Right ventricle myocardium superior (tissue), 1 donor: ENCODE measurements at places on chromosomes 3 and 15. TPM values are rescaled to one million over a fixed set of nuclear protein-coding genes. Genes with fewer than 3 reads are reported as not detected.

DNA sequence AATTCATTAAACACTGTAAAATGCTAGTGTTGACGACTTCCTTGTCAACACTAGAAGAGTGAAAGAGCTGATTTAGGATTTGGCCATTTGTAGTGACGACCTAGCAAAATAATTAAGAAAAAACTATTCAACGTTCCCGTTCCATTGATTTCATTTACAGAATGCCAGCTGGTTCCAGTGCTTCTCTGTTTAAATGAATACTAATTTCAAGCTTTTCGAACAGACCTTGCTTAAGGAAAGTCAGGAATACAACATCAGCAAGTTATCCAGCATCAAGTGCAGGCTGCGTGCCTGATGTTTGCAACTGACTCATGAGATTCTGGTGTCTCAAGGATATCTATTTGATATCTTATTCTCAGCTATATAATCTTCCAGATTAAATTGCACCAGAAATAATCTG lies 98.4 kb upstream of the BHLHE40 start:
- DNase-seq, result no peak

DNA sequence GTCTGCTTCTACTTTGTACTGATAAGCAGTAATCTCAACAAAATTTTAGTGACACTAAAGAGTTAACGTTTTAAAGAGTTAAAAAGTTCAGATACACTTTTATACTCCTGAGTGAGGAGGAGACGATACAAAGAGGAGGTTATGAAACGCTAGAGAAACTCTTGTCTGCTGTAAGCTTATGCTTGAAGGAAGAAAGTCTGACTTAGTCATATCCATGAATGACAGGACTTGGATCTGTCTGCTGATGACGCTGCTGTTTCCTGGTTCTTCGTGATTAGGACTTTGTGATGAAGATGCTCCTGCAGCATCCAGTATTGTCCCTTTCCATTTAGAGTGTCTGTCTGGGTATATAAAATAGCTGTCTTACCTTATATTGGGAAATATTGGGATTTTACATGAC lies 15.8 kb downstream of the TCF12 start:
- DNase-seq, result no peak

DNA sequence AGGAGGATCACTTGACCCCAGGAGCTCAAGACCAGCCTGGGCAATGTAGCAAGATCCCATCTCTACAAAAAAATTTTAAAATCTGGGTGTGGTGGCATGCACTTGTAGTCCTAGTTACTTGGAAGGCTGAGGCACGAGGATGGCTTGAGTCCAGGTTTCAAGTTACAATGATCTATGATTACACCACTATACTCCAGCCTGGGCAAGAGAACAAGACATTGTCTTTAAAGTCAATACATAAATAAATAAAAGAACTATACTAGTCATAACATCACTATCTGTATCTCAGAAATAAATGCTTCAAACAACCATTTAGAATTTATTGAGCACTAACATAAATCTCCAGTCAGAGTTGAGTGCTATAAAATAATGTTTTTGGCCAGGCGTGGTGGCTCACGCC lies 8.5 kb upstream of the PHLDB2 start:
- no peak for DNase-seq

DNA sequence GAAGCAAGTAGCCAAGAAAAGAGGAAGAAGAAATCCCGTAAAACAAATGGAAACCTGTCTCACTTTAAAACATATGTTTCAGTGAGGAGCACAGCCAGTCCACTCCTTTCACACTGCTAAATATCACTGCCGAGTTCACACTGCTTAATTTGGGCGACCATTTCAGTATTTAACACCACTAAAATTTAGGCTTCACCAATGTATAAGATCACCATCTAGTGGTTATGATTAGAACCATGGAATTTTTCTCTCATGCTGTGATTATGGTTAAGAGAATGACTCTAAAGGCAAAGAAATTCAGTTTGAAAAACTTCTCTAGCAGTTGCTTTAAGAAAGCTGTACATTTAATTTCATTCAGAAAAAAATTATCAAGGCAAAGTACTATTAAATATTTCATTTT lies 16.6 kb downstream of the SLC4A7 start:
- no peak for DNase-seq

- DNase-seq, result no peak
These were observed 88.7 kb downstream of the GABRG3 start for GRCh38 chr15:27059610-27060202.

DNA sequence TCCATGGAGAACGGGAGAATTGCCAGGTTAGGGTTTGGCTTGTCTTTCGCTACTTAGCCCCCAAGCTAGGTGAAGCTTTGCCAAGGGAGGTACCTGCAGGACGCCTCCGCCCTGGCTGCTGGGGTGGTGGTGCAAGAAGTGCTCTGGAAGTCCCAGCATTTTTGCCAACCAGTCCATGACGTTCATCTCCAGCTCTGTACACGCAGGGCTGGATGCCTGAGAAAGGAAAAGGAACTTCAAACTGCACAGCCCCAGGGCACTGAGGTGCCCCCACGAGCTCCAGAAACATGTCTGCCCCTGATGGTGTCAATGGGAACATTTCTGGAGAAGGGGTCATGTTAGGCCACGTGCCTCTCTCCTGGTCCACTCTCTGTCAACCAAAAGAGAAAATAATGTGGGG lies 8.2 kb downstream of the HDC start:
- no peak for DNase-seq

The GPR149 gene
- total RNA-seq, result not detected

The CGNL1 gene
- 11.2 TPM for total RNA-seq

The ANXA2 gene
- 157 TPM for total RNA-seq

The BCL2A1 gene
- 0.43 TPM for total RNA-seq

The C3orf70 gene
- total RNA-seq, result 1.5 TPM

The MME gene
- total RNA-seq, result 3.2 TPM

The BNC1 gene
- 0.16 TPM for total RNA-seq

The OXTR gene
- 0.54 TPM for total RNA-seq
